Nephron progenitor cell (in vitro differentiated cells): ENCODE measurements at places on chromosomes 1 and 21.

DNA sequence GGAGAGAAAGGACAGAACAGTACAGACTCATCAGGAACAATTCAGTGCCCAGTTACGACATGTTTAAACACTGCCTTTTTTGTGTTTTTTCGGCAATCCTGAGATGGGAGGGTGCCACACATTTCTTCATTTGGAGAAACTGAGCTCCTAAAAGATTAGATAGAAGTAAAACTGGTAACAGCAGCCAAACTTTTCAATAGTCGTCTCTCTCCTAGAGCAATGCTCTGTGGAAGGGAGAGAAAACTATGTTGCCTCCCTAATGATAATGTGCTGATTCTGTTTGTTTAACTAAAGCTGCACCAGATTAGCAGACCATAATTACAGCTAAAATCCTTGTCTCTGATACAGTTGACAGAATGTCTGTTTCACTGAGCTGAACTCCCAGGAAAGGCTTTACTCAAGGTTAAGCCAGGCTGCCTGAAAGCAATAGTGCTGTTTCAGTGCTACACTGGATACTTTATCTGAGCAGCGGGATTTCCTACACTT, 76.2 kb upstream of the CXADR start:
- no peak for DNase-seq

DNA sequence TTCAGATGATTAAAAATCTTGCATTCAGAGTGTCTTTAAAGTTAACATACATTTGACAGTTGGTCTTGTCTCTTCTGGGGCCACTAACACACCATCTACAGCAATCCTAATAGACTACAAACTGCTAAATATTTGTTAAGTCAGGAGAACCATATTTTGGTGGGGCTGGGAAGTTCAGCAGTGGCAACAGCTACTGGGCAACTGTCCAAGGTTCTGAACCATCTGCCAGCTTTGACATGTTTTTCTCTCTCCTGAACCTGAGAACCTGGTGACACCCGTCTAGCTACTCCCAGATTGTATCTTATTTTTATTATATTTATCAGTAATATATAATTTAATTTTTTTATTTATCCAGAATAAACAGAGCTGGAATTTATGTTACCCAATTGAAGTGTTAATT, 199.0 kb upstream of the DPYD start:
- peak; percentile 49 for DNase-seq

- no peak for DNase-seq
Measured at GRCh38 chr1:108027389-108027788, 62.4 kb upstream of the VAV3 start.

- DNase-seq: no peak
Measured at GRCh38 chr21:29678626-29679025, 261.2 kb downstream of the GRIK1 start.

- DNase-seq: no peak
Measured at GRCh38 chr1:175172503-175172902, 20.1 kb downstream of the KIAA0040 start.

DNA sequence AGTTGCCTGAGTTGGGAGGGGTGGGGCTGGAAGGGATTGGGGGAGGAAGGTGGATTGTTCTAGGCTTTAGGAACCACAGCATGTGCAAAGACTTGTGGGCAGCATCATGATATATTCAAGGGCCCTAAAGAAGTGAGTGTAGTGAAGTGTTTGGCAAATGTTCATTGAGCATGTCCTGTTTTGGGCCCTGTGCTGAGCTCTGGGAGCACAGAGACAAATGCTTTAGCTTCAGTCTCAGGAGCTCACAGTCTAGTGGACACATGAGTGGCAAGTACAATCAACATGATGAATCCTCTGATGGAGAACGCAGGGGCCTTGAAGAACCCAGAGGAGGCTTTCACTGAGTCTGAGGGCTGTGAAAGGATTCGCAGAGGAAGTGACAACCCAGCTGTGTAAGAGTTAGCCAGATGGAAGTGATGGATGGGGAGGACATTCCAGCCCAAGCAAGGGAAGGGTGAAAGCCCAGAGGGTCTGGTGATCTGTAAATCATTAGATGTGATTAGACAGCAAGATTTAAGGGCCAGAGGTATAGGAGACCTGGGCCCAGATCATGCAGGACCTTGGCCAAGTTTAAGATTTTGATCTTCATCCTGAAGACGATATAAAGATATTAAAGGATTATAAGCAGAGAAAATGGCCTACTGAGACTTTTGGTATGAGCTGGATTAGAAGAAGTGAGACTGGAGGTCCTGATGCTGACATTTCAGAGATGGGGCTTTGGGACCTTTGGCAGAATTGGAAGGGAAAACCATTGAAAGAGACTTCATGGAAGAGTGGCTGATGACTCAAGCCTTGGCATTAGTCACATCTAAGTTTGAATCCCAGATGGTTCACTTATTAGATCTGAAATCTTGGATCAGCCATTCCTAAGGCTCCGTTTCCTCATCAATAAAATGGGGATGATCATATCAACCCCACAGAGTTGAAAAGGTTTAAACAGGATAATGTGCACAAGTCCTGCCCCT, 4.6 kb downstream of the IPO13 start:
- no peak for DNase-seq

GRCh38 chr21:35256468-35256988, 207.4 kb upstream of the RUNX1 start:
- DNase-seq: no peak
